HepG2 (cell line): ENCODE measurements at places on chromosomes 1 and 21.

DNA sequence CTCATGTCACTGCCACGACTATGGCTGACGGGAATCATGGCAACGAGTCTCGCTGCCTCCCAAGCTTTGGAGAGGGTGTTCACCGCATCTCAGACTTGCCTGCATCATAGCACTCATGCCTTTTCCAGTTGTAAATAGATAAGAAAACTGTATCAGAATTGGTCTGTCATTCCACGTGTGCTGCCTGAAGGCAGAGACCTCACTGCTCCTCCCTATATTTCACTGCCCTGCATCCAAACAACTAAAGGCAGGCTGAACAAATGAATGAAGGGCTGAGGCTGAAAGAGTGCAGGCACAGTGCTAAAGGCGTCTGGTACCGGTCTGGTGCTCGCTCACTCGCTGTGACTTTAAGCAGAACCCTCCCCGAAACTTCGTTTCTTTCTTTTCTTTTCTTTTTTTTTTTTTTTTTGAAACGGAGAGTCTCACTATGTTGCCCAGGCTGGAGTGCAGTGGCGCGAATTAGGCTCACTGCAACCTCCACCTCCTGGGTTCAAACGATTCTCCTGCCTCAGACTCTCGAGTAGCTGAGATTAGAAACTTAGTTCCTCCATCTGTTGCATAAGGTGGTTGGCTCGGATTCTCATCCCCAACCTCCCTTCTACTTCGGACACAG lies 542 bp downstream of the EIF2B3 start:
- peak overlapping the region; percentile 45 for H3K27ac ChIP-seq
- no peak for DNase-seq
- no peaks in the 10 kb centered on the region for H3K36me3 ChIP-seq
- H3K4me1 ChIP-seq = peaks cover 15% of the 10 kb centered on the region
- no peaks in the 10 kb centered on the region for H3K27me3 ChIP-seq
- peak overlapping the region; percentile 62 for H3K4me3 ChIP-seq

DNA sequence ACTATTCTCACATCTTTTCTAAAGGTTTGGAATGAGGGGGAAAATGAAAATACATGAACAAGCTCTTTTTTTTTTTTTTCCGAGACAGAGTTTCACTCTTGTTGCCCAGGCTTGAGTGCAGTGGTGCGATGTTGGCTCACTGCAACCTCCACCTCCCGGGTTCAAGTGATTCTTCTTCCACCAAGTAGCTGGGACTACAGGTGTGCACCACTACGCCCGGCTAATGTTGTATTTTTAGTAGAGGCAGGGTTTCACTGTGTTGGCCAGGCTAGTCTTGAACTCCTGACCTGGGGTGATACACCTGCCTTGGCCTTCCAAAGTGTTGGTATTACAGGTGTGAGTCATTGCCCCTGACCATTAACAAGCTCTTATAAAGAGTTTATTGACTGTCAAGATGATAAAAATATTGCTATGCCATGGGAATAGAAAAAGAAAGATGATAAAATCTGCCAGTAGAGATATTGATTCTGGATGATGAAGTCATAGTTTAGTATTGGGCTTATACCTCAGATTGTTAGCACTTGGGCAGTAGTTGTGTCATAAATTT lies 36.6 kb downstream of the INKA2 start:
- H3K27ac ChIP-seq = no peak overlapping the region
- peaks cover 11% of the 10 kb centered on the region for H3K36me3 ChIP-seq
- no peaks in the 10 kb centered on the region for H3K27me3 ChIP-seq
- H3K4me3 ChIP-seq = no peak overlapping the region

GRCh38 chr1:73978964-73979363 lies 219.0 kb downstream of the LRRIQ3 start:
- no peaks in the 10 kb centered on the region for H3K27me3 ChIP-seq
- no peaks in the 10 kb centered on the region for H3K4me1 ChIP-seq
- H3K4me3 ChIP-seq = no peak overlapping the region
- no peaks in the 10 kb centered on the region for H3K36me3 ChIP-seq
- no peak overlapping the region for H3K27ac ChIP-seq

- H3K27ac ChIP-seq = no peak overlapping the region
- no peaks in the 10 kb centered on the region for H3K27me3 ChIP-seq
- DNase-seq = no peak
- no peak overlapping the region for H3K4me3 ChIP-seq
- no peaks in the 10 kb centered on the region; the same call in 1 of the 2 replicates for H3K4me1 ChIP-seq
- H3K36me3 ChIP-seq = no peaks in the 10 kb centered on the region
Observed at GRCh38 chr1:210405316-210405715, 76.6 kb downstream of the HHAT start.

DNA sequence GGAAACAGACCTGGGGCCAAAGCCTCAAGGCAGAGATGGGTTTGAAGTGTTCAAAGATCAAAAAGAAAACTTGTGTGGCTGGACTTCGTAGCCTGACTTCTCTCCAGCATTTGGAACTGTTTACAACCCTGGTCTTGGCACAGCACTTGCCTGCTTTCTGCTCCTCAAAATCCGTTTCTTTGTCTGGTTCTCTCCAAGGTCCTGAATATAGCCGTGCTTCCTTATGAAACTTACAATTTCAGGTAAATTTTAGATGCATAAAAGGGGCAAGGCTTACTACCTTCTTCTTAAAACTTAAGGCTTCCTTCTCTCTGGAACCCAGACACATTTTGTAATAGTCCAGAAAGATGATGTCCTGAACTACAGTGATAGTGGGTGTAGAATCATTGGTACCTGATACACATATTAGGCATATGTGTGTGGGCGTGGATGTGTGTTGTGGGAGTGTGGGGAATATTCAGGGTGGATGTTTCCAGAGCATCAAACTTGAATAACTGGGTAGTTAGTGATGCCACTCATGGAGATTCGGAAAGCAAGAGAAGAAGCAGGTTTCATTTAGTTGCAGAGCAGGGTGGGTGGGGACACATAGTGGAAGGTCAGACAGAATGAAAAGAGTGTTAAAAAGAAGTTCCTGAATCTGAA lies 26.4 kb upstream of the FAM78B start:
- H3K4me1 ChIP-seq = no peaks in the 10 kb centered on the region

GRCh38 chr1:84669831-84670230 lies 20.4 kb downstream of the SSX2IP start:
- no peak for DNase-seq
- H3K27ac ChIP-seq = no peak overlapping the region
- H3K4me3 ChIP-seq = no peak overlapping the region
- H3K4me1 ChIP-seq = no peaks in the 10 kb centered on the region
- no peaks in the 10 kb centered on the region for H3K36me3 ChIP-seq

GRCh38 chr1:37723390-37724078 lies 31.2 kb downstream of the CDCA8 start:
- DNase-seq = peak; percentile 76
- H3K36me3 ChIP-seq = no peaks in the 10 kb centered on the region
- peak overlapping the region; percentile 20; the same call in 1 of the 2 replicates for H3K4me3 ChIP-seq
- H3K27ac ChIP-seq = peak overlapping the region; percentile 45
- peaks cover 4% of the 10 kb centered on the region; the same call in 1 of the 2 replicates for H3K27me3 ChIP-seq

DNA sequence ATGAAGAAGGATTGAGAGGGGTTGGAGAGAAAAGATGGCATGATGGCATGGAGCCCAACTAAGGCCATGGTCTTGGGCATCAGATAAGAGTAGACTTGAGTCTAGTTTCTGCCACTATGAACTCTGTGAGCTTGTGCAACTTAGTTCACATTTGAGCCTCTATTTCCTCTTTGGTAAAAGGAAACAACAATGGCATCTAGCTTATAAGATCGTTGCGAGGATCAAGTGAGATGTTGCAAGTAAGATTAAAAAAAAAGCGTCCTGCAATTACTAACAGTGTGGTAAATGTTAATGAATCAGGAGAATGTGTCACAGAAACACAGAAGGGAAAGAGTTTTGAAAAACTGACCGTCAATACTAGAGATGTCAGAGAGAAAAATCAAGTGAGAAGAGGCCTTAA lies 202.9 kb upstream of the FGGY start:
- H3K36me3 ChIP-seq = no peaks in the 10 kb centered on the region
- no peaks in the 10 kb centered on the region; the same call in 1 of the 2 replicates for H3K27me3 ChIP-seq
- no peaks in the 10 kb centered on the region for H3K4me1 ChIP-seq

- no peak overlapping the region for H3K4me3 ChIP-seq
- H3K36me3 ChIP-seq = no peaks in the 10 kb centered on the region
- no peak overlapping the region for H3K27ac ChIP-seq
- H3K4me1 ChIP-seq = peaks cover 22% of the 10 kb centered on the region
- DNase-seq = no peak
Observed at GRCh38 chr1:1198423-1199140, 7.8 kb downstream of the TNFRSF18 start.

- no peak overlapping the region for H3K4me3 ChIP-seq
- no peak for DNase-seq
- H3K27ac ChIP-seq = no peak overlapping the region
Observed at GRCh38 chr1:224080115-224080774, 33.7 kb upstream of the FBXO28 start.

- H3K36me3 ChIP-seq = peaks cover 3% of the 10 kb centered on the region
- H3K27me3 ChIP-seq = no peaks in the 10 kb centered on the region; the same call in 1 of the 2 replicates
- H3K4me1 ChIP-seq = peaks cover 44% of the 10 kb centered on the region
- DNase-seq = no peak
Observed at GRCh38 chr21:33270986-33271385, 4.8 kb downstream of the IL10RB start.

DNA sequence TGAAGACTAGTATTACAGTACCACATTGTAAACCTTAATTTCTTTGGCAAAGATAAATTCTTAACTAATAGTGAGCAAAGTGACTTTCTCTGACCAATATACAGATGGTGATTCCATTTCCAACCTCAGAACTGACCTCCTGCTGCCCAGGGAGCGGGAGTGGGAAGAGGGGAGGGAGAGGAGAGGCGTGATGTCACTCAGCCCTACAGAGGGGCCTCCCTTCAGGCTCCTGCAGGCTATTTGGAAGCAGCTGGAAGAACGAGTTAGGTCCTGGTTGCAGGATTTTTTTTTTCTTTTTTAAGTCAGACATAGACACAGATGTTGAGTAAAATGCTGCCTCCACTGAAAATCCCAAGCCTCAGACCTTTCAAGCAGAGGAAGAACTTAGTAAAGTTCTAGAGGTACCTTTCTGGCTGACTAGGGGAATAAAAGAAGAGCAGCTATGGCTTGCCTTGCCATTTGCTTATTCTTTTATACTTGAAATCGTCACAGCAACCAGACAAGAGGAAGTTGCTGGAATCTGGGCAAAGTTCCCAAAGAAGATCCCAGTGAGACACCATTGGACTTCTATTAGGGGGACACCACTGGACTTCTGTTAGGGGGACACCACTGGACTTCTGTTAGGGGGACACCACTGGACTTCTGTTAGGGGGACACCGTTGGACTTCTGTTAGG lies 54.5 kb downstream of the EXO1 start:
- H3K4me3 ChIP-seq = no peak overlapping the region
- no peaks in the 10 kb centered on the region for H3K27me3 ChIP-seq
- H3K4me1 ChIP-seq = no peaks in the 10 kb centered on the region
- no peak overlapping the region for H3K27ac ChIP-seq
- no peaks in the 10 kb centered on the region for H3K36me3 ChIP-seq

DNA sequence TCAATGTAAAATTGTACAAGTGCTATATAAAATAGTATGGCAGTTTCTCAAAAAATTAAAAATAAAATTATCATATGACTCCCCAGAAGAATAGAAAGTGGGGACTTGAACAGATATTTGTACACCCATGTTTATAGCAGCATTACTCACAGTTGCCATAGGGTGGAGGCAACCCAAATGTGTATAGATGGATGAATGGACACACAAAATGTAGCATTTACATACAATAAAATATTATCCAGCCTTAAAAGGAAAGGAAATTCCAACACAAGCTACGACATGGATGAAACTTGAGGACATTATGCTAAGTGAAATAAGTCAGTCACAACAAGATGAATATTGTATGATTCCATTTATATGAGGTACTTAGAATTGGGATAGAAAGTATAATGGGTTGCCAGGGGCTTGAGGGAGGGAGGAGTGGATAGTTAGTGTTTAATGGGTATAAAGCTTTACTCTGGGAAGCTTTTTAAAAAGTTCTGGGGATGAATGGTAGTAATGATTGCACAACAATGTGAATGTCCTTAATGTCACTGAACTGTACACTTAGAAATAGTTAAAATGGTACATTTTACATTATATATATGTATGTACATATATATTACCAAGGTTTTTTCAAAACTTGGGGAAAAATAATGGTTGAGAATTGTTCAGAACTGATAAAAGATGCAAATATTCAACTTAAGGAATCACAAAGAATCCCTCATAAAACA lies 53.0 kb upstream of the ADORA3 start:
- H3K27ac ChIP-seq = no peak overlapping the region
- H3K4me3 ChIP-seq = no peak overlapping the region
- H3K27me3 ChIP-seq = no peaks in the 10 kb centered on the region
- H3K4me1 ChIP-seq = peaks cover 62% of the 10 kb centered on the region

DNA sequence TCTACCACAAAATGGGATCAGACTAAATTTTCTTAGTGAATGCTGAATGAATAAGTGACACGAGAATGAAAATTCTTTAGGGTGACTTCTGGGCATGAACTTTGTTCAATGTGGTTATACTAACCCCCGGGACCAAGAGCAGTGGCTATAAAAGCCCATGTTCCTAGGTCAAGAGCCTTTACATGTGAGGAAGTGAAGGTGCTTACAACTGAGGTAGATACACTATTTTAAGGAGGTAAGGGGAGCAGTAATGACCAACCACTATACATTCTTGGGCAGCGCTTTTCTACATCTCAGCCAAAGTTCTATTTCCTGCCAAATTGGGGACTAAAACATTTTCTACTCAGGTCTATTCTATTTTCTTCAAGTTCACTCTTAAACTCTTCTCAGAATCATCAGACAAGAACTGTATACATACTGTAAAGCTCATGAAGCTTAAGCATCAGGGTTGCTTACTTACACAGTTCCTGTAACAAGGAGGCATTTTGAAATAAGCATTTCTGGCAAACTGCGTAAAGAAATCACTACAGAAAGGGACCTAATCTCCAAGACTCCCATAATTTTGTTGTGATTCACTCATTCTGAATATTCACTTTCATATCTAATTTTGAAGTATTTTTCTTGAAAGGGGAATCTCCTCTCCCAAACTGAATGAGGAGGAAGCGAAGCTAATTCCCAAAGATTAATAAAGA lies 8.5 kb upstream of the ARHGAP29 start:
- DNase-seq = no peak
- no peak overlapping the region for H3K4me3 ChIP-seq
- H3K4me1 ChIP-seq = peaks cover 38% of the 10 kb centered on the region
- H3K27ac ChIP-seq = no peak overlapping the region

DNA sequence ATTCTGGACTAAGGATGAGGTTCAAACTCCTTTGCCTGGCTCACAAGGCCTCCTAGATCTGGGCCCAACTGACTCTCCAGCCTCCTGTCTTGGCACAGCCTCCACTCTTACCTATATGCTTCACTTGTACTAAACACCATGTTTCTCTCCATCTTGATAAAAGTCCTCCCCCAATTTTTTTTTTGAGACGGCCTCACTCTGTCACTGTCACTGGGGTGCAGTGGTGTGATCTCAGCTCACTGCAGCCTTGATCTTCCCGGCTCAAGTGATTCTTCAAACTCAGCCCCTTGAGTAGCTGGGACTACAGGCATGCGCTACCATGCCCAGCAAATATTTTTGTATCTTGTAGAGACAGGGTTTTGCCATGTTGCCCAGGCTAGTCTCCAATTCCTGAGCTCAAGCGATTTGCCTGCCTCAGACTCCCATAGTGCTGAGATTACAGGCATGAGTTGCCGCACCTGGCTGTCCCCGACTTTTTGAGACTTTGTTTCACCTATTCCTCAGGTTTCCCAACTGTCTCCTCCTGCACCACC lies 39.7 kb downstream of the CD34 start:
- H3K27ac ChIP-seq = no peak overlapping the region
